ENCODE measurements at places on chromosomes 7 and 10. TPM values are rescaled to one million over a fixed set of nuclear protein-coding genes. Genes with fewer than 3 reads are reported as not detected.

GRCh38 chr7:66769833-66770512 is 29.4 kb downstream of the RABGEF1 start:
- no peak for DNase-seq

Gene FAM25A
- polyA plus RNA-seq, result not detected

DNA sequence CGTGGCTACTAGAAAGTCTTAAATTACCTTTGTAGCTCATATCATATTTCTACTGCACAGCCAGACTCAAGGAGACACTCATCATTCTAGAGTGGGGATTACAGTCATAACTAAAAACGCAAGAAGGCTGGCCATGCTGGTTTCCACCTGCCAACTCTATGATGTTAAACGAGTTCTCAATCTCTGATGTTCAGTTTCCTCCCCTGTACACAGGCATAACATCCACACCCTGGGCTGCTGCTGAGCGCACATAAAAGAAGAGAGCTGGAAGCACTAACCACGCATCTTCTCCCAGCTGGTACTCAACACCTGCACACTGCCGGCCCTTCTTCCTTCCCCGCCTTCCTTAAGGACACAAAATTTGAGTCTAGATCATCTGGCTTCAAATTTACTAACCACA is 60.5 kb downstream of the SORBS1 start:
- no peak for DNase-seq

GRCh38 chr10:3853547-3854303 is 68.7 kb upstream of the KLF6 start:
- no peak for DNase-seq

DNA sequence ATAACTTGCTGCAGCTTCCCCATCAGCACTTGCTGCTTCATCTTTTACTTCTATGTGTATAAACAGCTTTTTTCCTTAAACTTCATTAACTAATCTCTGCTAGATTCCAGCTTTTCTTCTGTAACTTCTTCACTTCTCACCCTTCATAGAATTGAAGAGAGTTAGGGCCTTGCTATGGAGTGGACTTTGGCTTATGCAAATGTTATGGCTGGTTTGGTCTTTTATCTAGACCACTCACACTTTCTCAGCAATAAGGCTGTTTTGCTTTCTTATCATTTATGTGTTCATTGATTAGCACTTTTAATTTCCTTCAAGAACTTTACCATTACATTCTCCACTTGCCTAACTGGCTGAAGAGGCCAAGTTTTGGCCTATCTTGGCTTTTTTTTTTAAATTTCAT is 64.2 kb upstream of the HELLS start:
- no peak for DNase-seq

Data from immature natural killer cell (primary cell).